ENCODE measurements at places on chromosomes 11 and 22. TPM values are rescaled to one million over a fixed set of nuclear protein-coding genes. Genes with fewer than 3 reads are reported as not detected.

DNA sequence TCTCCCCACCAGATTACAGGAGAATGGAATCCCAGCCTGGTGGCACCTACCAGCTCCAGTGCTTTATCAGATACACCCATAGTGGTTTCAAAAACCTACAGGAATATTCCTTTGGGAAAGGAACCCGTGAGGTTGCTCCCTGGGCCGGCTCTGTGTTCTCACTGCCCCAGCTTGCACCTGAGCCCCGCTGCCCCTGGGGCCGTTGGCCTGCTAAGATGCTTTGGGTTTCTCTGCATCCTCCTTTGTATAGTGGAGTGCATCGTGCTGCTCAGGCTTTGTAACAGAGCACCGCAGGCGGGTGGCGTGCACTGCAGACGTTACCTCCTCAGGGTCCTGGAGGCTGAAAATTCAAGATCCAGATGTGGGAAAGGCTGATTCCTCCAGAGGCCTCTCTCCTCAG, 414.1 kb downstream of the BRD1 start:
- no peaks in the 10 kb centered on the region for H3K4me1 ChIP-seq
- DNase-seq: no peak
- no peaks in the 10 kb centered on the region for H3K27me3 ChIP-seq
- no peak overlapping the region for H3K27ac ChIP-seq

DNA sequence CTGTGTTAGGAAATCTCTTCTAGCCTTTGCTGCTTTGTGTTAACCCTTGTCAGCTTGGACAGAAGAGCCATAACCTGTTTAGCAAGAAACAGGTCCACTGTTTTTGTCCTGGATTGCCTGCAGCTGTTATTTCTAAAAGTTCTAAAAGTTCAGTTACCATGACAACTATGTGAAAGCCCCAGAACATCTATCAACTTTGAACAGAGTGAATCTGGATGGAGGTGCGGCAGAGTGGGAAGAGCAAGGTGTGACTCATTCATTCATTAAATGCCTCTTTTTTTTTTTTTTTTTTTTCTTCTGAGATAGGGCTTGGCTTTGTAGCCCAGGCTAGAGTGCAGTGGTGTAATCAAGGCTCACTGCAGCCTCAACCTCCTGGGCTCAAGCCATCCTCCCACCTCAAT, 50.5 kb downstream of the RBX1 start:
- H3K4me3 ChIP-seq: no peak overlapping the region
- H3K27ac ChIP-seq: no peak overlapping the region
- no peaks in the 10 kb centered on the region for H3K27me3 ChIP-seq
- no peaks in the 10 kb centered on the region for H3K4me1 ChIP-seq
- H3K36me3 ChIP-seq: no peaks in the 10 kb centered on the region

RBMXL2 gene
- not detected for total RNA-seq

DNA sequence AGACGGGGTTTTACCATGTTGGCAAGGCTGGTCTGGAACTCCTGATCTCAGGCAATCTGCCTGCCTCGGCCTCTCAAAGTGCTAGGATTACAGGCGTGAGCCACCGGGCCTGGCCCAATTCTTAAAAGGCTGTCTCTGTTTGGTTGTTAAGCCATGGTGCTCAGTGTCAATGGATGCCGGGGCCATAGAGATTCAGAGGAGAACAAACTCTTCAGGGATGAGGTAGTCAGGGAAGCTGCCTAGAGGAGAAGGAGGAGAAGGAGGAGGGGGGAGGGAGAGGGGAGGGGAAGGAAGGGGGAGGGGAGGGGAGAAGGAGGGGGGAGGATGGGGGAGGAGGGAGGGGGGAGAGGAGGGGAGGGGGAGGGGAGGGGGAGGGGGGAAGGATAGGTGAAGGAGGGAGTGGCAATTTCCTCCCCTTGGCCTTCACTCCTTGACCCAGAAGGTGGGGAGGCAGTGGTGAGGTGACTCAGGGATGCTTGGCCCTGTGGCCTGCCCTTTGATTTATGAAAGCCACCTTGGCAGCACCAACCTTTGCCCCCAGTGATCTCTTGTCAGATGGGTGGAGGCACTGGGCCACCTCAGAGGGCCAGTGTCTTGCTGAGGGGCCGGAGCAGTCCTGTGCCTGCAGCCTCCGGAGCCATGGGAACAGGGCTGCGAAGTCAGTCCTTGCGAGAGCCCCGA, at the start of gene C11orf86:
Gene C11orf86, plus strand, starts transcription at position 581 of the 681 bp plus-strand sequence. Its CDS starts 59 bp downstream, at position 640.
- no peaks in the 10 kb centered on the region for H3K27me3 ChIP-seq
- no peak within 1 kb of the TSS for H3K4me3 ChIP-seq
- peaks cover 15% of the 10 kb centered on the region for H3K4me1 ChIP-seq
- no peak within 1 kb of the TSS for H3K27ac ChIP-seq
- DNase-seq: no peak

KRTAP5-8 gene
- total RNA-seq: not detected

BCO2 gene
- not detected for total RNA-seq

TYR gene
- total RNA-seq: not detected

GRCh38 chr11:69533296-69534165, 52.1 kb downstream of the LINC01488 start:
- H3K36me3 ChIP-seq: no peaks in the 10 kb centered on the region
- H3K4me3 ChIP-seq: no peak overlapping the region
- H3K27me3 ChIP-seq: no peaks in the 10 kb centered on the region
- peak; percentile 55 for DNase-seq
- no peak overlapping the region for H3K27ac ChIP-seq

- H3K36me3 ChIP-seq: peaks cover 41% of the 10 kb centered on the region
- DNase-seq: no peak
- no peaks in the 10 kb centered on the region for H3K27me3 ChIP-seq
- peak overlapping the region; percentile 82 for H3K4me3 ChIP-seq
Measured at GRCh38 chr11:46701078-46701654, 335 bp downstream of the ZNF408 start.

- no peak for DNase-seq
- H3K36me3 ChIP-seq: no peaks in the 10 kb centered on the region
Measured at GRCh38 chr11:15144347-15144746, 29.6 kb downstream of the INSC start.

C11orf91 gene
- total RNA-seq: not detected

- H3K4me1 ChIP-seq: no peaks in the 10 kb centered on the region
- no peaks in the 10 kb centered on the region for H3K36me3 ChIP-seq
- H3K27me3 ChIP-seq: no peaks in the 10 kb centered on the region
- no peak overlapping the region for H3K27ac ChIP-seq
- DNase-seq: no peak
Measured at GRCh38 chr11:59180907-59181306, 9.0 kb downstream of the DTX4 start.

Measured in ascending aorta (tissue), 2 donors.